ENCODE measurements at places on chromosomes 7 and 10.

- no peak for DNase-seq
- H3K27me3 ChIP-seq: no peaks in the 10 kb centered on the region
- no peaks in the 10 kb centered on the region for H3K36me3 ChIP-seq
- no peak overlapping the region for H3K4me3 ChIP-seq
- H3K4me1 ChIP-seq: no peaks in the 10 kb centered on the region
Observed at GRCh38 chr10:13315361-13315760, 15.5 kb upstream of the PHYH start.

DNA sequence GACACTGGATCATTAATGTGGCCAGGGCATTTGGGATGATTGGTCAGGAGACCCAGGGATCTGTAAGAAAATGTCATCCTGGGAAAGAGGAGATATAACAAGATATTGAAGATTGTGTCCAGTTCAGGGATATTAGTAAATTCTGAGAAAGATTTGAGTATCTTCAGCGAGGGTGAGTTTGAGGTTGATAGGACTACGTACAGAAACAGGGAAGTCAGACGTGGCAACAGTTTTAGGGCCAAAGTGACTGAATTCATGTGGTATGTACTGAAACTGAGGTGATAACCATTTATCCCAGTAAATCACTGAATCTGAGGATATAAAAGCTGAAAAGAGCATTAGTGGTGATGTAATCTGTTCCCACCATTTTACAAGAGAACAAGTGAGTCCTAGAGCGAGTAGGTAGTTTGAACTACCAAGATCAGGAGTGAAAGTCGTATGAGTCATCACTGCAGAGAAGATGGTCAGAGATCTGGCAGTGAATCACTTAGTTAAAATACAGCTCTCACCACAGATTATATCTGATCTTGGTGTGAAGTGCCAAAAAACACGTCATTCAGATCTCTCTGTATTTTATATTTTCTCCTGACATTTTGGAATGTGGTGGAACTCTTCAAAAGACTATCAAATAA lies 220.5 kb downstream of the CDK14 start:
- H3K27ac ChIP-seq: no peak overlapping the region
- no peaks in the 10 kb centered on the region for H3K4me1 ChIP-seq
- peak; percentile 90 for DNase-seq
- no peak overlapping the region for H3K4me3 ChIP-seq
- no peaks in the 10 kb centered on the region for H3K27me3 ChIP-seq
- no peaks in the 10 kb centered on the region for H3K36me3 ChIP-seq

- H3K4me3 ChIP-seq: no peak overlapping the region
- no peaks in the 10 kb centered on the region for H3K36me3 ChIP-seq
- no peaks in the 10 kb centered on the region for H3K4me1 ChIP-seq
- no peak overlapping the region for H3K27ac ChIP-seq
- no peaks in the 10 kb centered on the region for H3K27me3 ChIP-seq
- no peak for DNase-seq
Observed at GRCh38 chr7:29091715-29092114, 54.6 kb downstream of the CPVL start.

- H3K4me3 ChIP-seq: no peak overlapping the region
- H3K27me3 ChIP-seq: no peaks in the 10 kb centered on the region
- H3K36me3 ChIP-seq: no peaks in the 10 kb centered on the region
- no peak for DNase-seq
Observed at GRCh38 chr10:95355301-95355700, 64.5 kb upstream of the PDLIM1 start.

DNA sequence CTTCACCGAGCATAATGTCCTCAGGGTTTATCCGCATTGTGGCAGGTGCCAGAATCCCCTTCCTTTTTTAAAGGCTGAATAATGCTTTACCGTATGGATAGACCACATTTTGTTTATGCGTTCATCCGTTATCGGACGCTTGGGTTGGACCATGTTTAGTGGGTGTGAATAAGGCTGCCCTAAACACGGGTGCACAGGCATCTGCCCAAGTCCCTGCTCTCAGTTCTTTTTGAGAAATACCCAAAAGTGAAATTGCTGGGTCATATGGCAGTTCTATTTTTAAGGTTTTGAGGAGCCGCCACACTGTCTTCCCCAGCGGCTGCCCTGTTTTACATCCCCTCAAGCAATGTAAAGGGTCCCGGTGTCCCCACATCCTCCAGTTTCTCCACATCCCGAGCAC lies 121.6 kb downstream of the DYNC2I1 start:
- no peaks in the 10 kb centered on the region for H3K4me1 ChIP-seq
- no peak for DNase-seq
- no peaks in the 10 kb centered on the region for H3K27me3 ChIP-seq
- H3K27ac ChIP-seq: no peak overlapping the region
- no peaks in the 10 kb centered on the region for H3K36me3 ChIP-seq

- H3K36me3 ChIP-seq: no peaks in the 10 kb centered on the region
- H3K4me1 ChIP-seq: peaks cover 1% of the 10 kb centered on the region
- H3K27ac ChIP-seq: no peak overlapping the region
- peak; percentile 82 for DNase-seq
Observed at GRCh38 chr10:22335173-22335933, 9.9 kb upstream of the SPAG6 start.

DNA sequence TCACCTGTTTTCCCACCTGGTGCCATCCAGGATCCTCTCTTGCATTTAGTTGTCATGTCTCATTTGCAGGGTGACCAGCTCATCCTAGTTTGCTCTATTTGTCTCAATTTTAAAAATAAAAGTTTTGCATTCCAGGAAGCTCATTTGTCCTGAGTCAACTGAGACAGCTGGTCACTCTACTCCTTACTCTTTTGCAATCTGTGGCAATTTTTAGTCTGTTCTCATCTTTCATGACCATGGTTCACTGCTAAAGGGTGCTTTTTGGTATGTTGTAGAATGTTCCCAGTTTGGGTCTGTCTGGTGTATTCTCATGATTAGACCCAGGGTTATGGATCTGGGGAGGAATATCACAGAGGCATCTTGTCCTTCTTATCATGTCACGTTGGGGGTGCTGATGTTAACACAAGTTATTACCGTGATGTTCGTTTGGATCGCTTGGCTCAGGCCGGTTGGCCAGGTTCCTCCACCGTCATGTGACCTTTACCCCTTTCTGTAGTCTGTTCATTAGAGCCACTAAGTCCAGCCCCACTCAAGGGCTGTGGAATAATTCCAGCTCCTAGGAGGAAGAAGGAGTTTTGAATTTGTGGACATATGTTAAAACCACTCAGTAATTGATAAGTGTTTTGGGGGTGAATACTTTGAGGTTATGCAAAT lies 103.3 kb upstream of the IGFBP3 start:
- no peak overlapping the region for H3K4me3 ChIP-seq
- H3K27ac ChIP-seq: no peak overlapping the region
- no peaks in the 10 kb centered on the region for H3K27me3 ChIP-seq
- DNase-seq: no peak
- no peaks in the 10 kb centered on the region for H3K4me1 ChIP-seq
- H3K36me3 ChIP-seq: no peaks in the 10 kb centered on the region

- no peak overlapping the region for H3K4me3 ChIP-seq
- H3K36me3 ChIP-seq: no peaks in the 10 kb centered on the region
- peak; percentile 69 for DNase-seq
- H3K27me3 ChIP-seq: no peaks in the 10 kb centered on the region
Observed at GRCh38 chr7:128904381-128905197, 5.9 kb downstream of the KCP start.

- peaks cover 6% of the 10 kb centered on the region for H3K4me1 ChIP-seq
- no peaks in the 10 kb centered on the region for H3K36me3 ChIP-seq
- H3K27ac ChIP-seq: no peak overlapping the region
- H3K27me3 ChIP-seq: no peaks in the 10 kb centered on the region
Observed at GRCh38 chr10:76049581-76050290, 618.3 kb downstream of the LRMDA start.

GRCh38 chr10:109851616-109852474 lies 71.5 kb downstream of the XPNPEP1 start:
- no peaks in the 10 kb centered on the region for H3K27me3 ChIP-seq
- H3K27ac ChIP-seq: no peak overlapping the region
- no peak for DNase-seq

DNA sequence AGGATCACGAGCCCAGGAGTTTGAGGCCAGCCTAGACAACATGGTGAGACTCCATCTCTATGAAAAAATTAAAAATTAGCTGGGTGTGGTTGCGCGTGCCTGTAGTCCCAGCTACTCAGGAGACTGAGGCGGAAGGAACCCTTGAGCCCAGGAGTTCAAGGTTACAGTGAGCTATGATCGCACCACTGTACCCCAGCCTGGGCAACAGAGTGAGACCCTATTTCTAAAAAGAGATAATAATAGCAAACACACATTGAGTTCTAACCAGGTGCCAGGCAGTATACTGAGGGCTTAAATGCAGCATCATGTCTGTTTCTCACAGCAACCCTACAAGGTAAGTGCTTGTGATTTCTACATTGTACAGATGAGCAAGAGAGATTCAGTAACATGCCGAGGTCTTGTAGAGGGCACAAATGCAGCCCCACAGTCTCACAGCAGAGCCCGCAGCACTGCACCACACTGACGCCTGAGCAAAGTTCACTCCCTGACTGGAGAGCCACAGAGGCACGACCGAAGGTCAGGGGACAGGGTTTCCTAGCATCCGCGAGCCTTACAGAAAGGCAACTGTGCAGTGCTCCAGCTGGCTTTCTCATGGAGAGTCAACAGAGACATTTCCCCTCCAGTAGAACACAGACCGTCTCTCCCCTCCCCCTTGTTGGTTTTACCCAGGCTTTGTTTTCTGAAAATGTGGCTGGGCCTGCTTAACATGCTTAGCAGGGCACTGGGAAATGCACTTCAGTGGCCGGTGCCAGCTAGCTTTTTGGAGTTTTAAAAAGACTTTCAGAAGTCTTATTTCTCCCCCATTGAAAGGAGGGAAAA lies 36.5 kb downstream of the PDSS1 start:
- no peaks in the 10 kb centered on the region for H3K4me1 ChIP-seq
- no peak overlapping the region for H3K4me3 ChIP-seq
- no peak overlapping the region for H3K27ac ChIP-seq
- DNase-seq: no peak

GRCh38 chr7:39550411-39550810 lies 15.8 kb upstream of the YAE1 start:
- no peak overlapping the region for H3K27ac ChIP-seq
- no peaks in the 10 kb centered on the region for H3K27me3 ChIP-seq
- no peaks in the 10 kb centered on the region for H3K36me3 ChIP-seq

GRCh38 chr10:123741146-123741545 lies 75.0 kb downstream of the GPR26 start:
- H3K36me3 ChIP-seq: no peaks in the 10 kb centered on the region
- H3K27ac ChIP-seq: no peak overlapping the region

- H3K27ac ChIP-seq: no peak overlapping the region
- DNase-seq: no peak
- no peaks in the 10 kb centered on the region for H3K36me3 ChIP-seq
- H3K27me3 ChIP-seq: no peaks in the 10 kb centered on the region
Observed at GRCh38 chr7:143252006-143252405, 11.2 kb upstream of the GSTK1 start.

- no peak for DNase-seq
- no peak overlapping the region for H3K27ac ChIP-seq
- no peaks in the 10 kb centered on the region for H3K27me3 ChIP-seq
- no peak overlapping the region for H3K4me3 ChIP-seq
- no peaks in the 10 kb centered on the region for H3K36me3 ChIP-seq
Observed at GRCh38 chr10:34575882-34576281, 239.2 kb downstream of the PARD3 start.

DNA sequence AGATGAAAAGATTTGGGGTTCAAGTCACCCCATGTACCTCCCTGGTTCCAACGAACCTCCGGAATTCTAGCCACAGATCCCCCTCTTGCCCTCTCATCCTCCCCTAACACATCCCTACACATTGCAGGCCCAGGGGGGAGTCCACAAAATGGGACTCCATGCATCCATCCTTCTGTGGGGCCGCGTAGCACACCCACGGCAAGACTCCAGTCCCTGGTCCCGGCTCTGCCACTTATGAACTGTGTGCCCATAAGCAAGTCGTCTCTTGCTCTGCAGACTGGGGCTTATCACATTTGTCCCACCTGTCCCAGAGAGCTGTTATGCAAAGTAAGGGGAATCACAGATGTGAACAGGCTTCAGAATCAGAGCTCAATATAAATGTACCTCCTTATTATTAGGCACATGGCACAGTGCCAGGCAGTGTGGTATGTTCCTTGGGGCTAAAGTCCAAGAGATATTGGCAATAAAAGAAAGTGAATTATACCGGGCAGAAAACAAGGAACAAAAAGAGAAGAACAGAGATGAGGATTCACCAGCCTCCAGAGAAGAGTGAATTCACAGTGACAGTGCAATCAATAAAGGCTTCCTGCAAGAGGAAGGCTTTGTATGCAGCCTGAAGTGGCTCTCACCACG lies 73.9 kb downstream of the KCNMA1 start:
- peaks cover 2% of the 10 kb centered on the region for H3K4me1 ChIP-seq
- H3K27ac ChIP-seq: no peak overlapping the region
- no peaks in the 10 kb centered on the region for H3K36me3 ChIP-seq
- no peaks in the 10 kb centered on the region for H3K27me3 ChIP-seq

DNA sequence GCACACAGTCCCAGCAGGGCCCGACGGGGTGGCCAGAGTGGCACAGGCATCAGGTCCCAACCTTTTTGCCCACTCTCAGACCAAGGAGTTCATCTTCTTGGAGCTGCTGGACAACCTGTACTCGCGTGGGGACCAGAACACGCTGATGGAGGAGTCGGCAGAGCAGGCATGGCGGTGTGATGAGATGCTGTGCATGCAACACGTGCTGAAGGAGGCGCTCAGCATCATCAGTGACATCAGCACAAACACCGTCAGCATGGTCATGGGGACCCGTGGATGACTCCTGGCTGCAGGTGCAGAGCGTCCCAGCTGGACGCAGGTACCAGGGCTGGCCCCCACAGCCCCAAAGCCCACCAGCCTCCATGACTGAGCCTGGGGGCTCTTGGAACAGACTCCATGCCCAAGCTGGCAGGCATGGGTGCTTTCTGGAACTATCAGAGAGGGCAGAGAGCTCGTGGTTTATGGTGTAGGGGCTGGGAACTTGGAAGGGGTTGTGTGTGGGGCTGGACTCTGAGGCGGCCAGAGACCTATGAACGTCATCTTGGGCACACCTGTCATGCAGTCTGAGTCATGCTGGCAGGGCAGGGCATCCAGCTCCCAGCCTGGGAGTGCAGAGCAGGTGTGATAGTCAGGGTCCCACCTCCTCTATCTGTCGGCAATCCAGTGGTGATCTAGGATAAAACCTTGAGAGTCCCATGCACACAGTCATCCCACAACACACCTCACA lies 8.2 kb upstream of the MTPAP start:
- H3K36me3 ChIP-seq: no peaks in the 10 kb centered on the region
- no peak for DNase-seq
- no peaks in the 10 kb centered on the region for H3K27me3 ChIP-seq

- no peak overlapping the region for H3K27ac ChIP-seq
- no peaks in the 10 kb centered on the region for H3K4me1 ChIP-seq
- H3K36me3 ChIP-seq: no peaks in the 10 kb centered on the region
- no peak for DNase-seq
- H3K4me3 ChIP-seq: no peak overlapping the region
Observed at GRCh38 chr7:2092279-2092678, 140.5 kb downstream of the MAD1L1 start.
